Epithelial cell of proximal tubule (primary cell): ENCODE measurements at places on chromosomes 1 and 21. TPM values are rescaled to one million over a fixed set of nuclear protein-coding genes. Genes with fewer than 3 reads are reported as not detected.

- DNase-seq = no peak
Observed at GRCh38 chr21:29174607-29175013, 44.2 kb downstream of the MAP3K7CL start.

- DNase-seq = no peak
Observed at GRCh38 chr1:163737261-163737660, 415.5 kb downstream of the NUF2 start.

DNA sequence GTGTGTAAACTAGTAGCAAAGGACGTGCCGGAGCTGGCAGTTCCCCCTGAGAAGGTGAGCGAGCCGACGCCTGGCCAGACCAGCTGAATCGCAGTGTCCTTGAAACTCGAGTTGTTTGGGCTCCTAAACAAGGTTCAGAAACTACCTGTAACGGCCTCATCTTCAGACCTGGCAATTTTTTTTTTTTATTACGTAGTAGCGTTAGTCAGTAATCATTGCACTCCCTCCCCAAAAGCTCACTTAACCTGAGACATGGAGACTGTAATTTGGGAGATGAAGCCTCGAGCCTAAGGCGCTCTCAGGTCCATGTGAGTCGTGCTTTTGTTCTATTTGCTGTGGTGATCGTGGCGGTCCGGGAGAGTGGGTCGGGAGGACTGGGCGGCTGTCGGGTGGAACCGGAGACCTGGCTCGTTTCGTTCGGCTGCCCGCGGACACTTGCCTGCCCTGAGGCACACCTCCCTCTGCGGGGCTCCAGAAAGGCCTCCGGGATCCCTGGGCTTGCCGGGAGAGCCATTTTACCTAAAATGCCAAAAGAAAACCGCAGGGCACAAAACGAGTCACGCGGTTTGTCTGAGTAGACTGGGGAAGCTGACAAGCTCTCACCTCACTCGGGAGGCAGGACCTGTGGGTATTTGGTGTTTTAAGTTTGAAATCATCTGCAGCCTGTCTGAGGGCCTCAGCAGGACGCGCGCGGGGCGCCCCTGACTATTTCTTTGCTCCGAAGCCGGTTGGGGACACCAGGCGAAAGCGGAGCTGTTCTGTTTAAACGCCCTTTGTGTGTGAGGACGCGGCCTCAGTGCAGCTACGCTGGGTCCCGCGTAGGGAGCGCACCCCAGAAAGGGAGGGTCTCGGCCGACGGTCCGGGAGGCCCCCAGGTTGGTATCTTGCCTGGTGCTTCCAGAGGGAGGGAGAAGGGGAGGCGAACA lies 722 bp downstream of the LHX8 start:
- DNase-seq = no peak

DNA sequence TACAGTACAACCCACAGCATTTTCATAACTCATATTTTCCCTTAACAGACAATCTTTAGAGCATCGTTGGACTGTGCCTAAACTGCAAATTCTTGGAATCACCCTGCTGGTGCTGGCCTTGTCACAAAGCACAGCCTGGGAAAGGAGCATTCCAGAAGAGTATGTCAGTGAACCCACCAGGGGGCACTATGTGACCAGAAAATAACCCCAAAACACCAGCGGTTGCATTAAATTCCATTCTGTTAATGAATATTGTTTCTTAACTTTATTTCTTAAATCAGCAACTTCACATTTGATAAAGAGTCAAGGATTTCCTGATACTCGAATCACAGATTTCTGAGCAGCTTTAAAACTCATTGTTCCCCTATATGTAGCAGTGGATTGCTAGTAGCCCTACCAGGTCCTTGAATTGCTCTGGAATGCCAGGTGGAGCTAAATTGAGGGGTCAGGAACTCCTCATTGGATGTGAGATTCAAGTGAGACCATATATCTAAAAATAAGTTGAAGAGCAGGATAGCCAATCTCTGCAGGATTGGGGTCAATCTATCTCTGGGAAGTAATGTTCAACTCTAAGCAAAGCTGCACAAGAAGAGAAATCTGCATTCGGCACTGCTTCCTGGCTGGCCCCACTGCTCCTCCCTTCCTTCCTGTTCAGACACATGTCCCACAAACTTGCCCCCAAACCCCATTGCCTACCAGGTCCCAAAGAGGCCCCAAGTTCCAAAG lies 12.7 kb upstream of the RAB4A start:
- no peak for DNase-seq

DNA sequence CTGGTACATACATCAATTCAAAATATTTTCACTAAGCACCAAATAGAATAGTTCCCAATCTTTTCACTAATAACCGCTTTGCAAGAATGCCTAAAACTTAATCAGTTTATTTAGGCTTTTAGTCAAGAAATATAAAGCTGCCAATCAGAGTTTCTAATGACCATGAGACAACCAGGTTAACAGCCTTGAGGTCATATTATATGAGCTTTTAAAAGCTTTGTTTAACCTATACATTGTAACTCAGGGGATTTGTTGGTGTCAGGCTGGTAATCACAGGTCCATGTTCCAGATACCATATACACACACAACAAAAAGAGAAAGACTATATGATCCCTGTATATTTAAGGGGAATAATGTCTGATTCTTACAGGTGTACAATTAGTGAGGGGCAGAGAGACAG lies 246.2 kb upstream of the ADGRL2 start:
- no peak for DNase-seq

DNA sequence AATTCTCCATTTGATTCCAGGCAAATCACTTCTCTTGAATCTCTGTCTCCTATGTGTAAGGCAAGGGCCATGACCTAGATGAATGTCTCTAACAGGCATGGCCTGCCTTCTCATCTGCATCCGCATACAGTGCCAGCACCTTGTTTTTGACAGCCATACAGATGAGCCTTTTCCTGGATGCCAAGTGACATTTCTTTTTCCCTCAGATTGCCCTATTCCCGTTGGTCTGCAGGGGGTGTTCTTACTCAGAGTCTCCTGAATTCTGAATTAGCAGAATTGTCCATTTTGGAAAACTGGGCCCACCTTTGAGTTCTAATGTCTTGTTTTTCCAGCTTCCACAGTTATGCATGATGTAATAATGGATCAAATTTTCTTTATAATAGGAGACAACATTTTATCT lies 88.0 kb upstream of the ADAR start:
- DNase-seq = no peak

GRCh38 chr21:35399002-35399530 lies 350.0 kb upstream of the RUNX1 start:
- no peak for DNase-seq

- no peak for DNase-seq
Observed at GRCh38 chr21:41507521-41508414, at the start of gene TMPRSS2. Gene TMPRSS2 (minus strand): TSS chr21:41508158. CDS start chr21:41498133, 10,025 bp downstream.

DNA sequence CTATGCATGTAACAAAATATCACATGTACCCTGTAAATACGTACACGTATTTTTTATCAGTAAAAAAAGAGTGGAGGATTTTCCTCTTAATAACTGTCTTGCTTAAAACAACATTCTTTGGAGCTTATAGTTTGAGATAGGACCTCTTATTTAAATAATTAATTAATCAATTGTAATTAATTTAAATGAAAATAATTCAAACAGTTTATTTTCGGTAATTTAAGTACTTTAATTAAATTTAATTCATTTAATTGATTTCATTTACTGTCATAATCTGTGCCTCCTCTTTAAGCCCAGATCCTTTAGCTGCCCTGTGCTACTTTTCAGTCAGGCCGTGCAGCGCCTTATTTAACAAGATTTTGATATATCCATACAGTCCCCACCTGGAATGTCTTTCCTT lies 427.0 kb downstream of the HLX start:
- no peak for DNase-seq

DNA sequence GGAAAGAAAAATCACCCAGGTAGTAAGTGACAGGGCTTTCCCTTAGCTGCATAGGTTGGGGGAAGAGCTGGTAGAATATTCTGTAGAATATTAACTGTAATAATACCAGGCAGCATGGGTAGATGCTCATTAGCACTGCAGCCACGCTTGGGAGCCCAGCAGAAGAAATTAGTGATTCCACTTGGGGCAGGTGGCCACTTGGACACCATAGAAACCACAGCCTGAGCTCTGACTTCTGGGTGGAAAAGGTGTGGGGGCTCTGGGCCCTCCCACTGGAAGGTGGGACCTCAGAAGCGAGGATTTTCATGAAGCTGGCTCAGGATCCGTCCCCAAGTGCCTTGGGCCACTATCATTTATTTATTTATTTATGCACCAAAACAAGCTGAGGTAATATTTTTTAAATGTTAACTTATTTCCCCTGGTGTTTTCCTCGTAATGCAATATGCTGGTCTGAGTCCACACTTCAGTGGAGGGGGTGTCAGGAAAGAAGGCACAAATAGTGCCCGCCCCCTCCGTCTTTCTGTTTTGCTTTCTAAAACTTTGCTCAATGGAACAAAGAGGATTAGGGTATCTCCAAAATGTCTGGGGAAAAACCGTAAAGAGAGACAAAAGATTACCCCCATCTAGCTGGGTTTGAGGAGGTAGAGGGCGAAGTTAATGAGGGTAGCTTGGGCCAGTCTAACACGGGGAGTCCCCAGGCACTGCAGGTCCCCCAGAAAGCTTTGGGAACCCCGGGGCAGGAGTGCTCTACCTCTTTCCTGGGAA lies 75.2 kb upstream of the GADD45A start:
- no peak for DNase-seq

DNA sequence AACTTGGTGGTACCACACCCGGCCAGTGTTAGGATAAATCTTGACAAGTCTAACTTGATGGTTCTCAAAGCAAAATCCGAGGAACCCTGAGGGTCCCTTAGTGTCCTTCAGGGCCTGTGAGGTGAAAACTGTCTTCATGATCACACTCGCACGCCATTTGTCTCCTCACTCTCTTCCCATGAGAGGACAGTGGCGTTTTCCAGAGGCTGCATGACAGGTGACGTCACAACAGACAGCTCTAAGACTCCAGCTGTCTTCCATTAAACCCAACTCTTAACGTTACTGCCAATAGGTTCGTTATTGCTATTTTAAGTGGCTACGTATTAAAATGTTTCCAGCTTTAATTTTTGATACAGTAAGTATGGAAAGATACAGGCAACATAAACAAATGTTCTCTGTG lies 13.8 kb downstream of the CFAP74 start:
- DNase-seq = no peak

- no peak for DNase-seq
Observed at GRCh38 chr1:233135833-233136232, 159.7 kb downstream of the PCNX2 start.

- DNase-seq = no peak
Observed at GRCh38 chr1:115404911-115405310, 66.9 kb upstream of the NGF start.

DNA sequence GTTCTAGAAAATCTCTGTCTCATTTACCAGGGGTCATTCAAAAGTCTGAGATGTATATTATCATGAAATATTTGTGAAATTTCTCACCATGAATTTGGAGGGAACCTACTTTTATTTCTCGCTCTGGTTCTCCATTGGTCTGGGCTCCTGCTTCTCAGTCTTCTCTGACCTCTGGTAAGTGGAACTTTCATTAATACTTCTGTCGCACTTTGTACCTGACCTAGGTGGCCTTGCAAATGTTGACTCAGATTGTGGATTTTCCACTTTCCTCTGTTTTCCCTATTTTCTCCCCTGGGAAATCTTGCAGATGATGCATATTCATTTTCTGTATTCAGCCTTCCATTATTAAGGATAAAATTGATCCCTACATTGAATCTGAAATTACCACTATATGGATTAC lies 53.2 kb downstream of the LRIG2 start:
- no peak for DNase-seq

GRCh38 chr1:100584761-100585745 lies 47.1 kb downstream of the GPR88 start:
- peak; percentile 33 for DNase-seq

DNA sequence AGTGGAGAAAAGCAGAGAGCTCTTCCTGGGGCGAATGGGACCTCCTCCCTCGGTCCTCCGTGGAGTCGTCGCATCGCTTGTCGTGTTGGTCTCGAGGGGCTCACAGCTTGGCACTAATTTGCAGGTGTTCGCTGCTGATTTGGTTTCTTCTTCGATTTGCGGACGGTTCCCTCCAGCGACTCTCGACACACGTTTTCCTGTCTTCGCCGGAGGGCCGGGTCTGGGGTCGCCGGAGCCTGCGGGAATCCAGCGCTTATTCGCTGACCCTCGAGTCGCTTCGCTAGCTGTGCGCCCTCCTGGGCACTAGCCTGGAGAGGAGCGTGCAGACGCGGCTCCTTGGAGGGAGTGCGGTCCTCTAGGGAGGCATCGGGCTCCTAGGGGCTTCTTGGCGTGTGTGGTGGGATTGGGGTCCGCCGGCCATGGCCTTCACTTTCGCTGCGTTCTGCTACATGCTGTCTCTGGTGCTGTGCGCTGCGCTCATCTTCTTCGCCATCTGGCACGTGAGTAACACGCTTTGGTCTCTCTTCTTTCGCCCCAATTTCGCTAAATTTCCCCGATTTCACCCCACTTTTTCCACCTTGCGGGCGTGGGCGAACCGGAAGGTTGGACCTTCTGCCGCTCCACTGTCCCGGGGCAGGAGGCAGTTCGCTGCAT lies 766 bp downstream of the CNIH3 start:
- no peak for DNase-seq

DNA sequence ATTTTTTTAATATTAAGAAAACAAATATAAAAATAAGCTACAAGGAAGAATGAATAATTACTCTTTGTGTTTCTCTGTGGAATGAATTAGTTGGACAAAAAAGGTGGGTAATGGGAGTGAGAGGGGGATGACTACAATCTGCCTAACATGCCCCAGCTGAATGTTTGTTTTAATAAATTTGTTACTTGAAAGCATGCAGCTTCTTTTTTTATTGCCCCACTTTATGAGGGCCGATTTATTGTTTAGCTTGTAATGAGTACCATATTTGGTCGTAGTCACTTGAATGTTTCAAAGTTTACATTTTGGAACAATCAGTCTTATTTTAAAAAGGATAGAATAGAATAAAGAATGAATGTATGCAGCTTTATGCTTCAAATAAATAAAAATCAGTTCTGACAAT lies 197.4 kb downstream of the LBR start:
- no peak for DNase-seq

DNA sequence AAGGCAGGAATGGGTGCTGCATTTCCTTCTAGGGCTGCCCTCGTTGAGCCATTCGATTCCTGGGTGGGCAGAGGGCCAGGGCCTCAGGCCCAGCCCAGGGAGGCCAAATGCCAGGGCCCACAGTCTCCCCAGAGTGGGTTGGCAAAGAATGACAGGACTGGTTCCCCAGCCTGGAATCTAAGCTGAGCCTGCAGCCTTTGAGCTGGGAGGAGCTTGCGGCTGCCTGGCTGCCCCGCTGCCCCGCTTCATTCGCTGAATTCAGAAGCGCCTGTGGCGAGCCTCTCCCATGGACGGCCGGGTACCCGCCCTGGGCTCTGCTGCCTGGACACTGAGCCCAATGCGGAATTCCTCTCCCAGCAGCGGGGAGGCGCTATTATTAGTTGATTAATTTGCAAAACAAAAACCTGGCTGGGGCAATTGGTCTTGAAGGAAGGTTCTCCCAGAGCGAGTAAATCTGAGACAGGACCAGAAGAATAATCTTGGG lies 32.3 kb upstream of the TARDBP start:
- DNase-seq = no peak

- no peak for DNase-seq
Observed at GRCh38 chr1:156876281-156876680, 15.6 kb downstream of the NTRK1 start.

Gene PDZK1
- total RNA-seq = 2.9 and 5.0 TPM in 2 replicates

Gene DCAF8
- total RNA-seq = 32.3 and 41.6 TPM in 2 replicates

Gene GJA5
- total RNA-seq = 1.2 and 2.7 TPM in 2 replicates

Gene RASSF5
- 3.5 and 4.7 TPM in 2 replicates for total RNA-seq

Gene PIAS3
- 17.8 and 27.8 TPM in 2 replicates for total RNA-seq

Gene AIM2
- 0.29 TPM in 1 of 2 replicates, not detected in the other for total RNA-seq

Gene S100A13
- total RNA-seq = 186 and 345 TPM in 2 replicates

Gene MARCKSL1
- total RNA-seq = 190 and 199 TPM in 2 replicates

Gene OR2T11
- not detected in 2 replicates for total RNA-seq

Gene MAP7D1
- 262 and 280 TPM in 2 replicates for total RNA-seq

Gene OR14K1
- total RNA-seq = not detected in 2 replicates

Gene DNASE2B
- total RNA-seq = not detected in 2 replicates
